Testis (tissue), 5 donors: ENCODE measurements at places on chromosomes 2 and 18. TPM values are rescaled to one million over a fixed set of nuclear protein-coding genes. Genes with fewer than 3 reads are reported as not detected.

AQP12B gene
- total RNA-seq: not detected

- peak; percentile 76 for DNase-seq
Observed at GRCh38 chr18:6219116-6219717, 195.5 kb downstream of the L3MBTL4 start.

UCN gene
- total RNA-seq: 18.8 TPM

DNA sequence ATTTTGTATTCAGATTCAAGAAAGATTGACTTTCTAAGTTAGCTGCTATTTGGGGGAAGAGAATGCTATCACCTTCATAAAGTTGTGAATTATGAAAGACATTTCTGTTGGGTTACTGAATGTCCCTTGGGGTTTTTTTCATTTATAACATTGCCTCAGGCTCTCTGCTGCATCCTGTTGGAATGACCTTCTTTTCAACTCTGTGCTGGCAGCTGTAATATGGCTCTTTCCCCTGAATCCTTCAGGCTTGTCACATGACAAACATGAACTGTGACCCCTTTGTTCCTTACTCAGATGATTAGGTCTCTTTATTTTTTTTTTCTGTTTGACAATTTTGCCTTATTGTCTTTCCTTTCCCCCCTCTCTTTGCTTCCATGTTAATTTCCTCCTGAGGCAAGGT is 159.8 kb downstream of the TAF4B start:
- DNase-seq: peak; percentile 35

GRCh38 chr18:10195529-10195928 is 258.9 kb upstream of the APCDD1 start:
- no peak for DNase-seq

DNA sequence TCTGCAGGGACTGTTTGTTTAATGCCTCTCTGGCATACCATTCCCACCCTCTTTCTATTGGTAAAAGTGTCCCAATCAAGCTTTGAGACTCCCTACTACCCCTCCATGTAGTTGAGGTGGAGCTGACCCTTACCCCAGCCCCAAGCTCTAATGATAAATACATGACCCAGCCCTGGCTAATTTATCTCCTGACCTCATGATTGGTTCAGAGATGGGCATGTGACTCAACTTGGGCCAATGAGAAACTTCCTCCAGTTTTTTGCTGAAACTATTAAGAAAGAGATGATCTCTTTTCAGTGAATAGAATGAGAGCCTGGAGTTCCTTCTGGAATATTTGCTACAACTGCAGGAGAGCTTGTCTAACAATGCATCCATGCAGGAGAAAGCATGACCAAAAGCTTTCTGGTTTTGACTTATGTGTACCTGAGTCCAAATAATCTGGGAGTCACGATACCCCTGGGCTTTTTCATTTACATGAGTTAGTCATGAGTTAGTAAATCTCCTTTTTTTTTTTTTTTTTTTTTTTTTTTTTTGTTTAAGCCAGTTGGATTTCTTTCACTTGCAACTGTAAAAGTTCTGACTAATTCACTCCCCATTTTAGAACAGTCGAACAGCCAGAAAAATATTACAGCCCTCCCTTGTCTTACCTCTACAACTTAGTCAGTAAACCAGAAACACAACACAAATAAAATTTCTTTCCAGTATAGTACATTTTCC is 66.5 kb upstream of the TLK1 start:
- no peak for DNase-seq

DNA sequence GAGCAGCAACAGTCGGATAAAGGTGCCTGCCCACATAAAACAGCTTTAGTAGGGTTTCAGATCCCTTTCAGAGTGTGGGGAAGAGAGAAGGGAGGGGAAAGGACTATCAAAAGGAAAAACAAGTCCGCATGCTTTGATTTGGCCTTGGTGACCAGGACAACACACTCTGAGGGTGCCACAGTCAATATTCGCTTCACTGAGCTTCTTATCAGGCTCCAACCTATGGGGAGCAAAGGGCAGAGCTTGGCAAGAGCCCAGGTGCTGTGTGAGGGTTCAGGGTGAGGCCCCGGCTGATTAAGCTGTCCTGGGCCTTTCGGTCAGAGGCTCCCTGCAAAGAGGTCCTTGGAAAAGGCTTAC is 237.4 kb upstream of the SMAD2 start:
- DNase-seq: peak; percentile 88
